Immature natural killer cell (primary cell): ENCODE measurements at places on chromosomes 4 and X.

DNA sequence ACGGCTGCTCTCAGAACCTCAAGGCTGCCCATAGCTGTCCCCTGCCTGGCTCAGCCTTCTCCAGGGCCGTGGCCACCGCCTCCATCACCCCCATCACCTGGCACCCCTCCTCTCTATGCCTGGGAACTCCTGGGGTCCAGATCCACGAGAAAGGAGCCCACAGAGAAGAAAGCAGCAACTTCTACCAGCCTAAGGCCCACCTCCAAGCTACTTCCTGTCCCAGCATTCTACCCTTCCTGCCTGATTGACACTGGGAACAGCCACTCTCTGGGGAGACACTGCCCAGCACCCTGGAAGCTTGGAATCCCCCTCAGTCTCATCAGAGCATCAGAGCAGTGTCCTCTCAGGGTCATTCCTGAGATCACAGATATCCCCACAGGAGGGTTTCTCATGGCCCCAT lies 36.9 kb upstream of the PROM1 start:
- DNase-seq, result no peak

- no peak for DNase-seq
These were observed 45.6 kb upstream of the PABPC5 start for GRCh38 chrX:91389026-91389425.

GRCh38 chrX:128728943-128729342 lies 676.7 kb upstream of the ACTRT1 start:
- no peak for DNase-seq

DNA sequence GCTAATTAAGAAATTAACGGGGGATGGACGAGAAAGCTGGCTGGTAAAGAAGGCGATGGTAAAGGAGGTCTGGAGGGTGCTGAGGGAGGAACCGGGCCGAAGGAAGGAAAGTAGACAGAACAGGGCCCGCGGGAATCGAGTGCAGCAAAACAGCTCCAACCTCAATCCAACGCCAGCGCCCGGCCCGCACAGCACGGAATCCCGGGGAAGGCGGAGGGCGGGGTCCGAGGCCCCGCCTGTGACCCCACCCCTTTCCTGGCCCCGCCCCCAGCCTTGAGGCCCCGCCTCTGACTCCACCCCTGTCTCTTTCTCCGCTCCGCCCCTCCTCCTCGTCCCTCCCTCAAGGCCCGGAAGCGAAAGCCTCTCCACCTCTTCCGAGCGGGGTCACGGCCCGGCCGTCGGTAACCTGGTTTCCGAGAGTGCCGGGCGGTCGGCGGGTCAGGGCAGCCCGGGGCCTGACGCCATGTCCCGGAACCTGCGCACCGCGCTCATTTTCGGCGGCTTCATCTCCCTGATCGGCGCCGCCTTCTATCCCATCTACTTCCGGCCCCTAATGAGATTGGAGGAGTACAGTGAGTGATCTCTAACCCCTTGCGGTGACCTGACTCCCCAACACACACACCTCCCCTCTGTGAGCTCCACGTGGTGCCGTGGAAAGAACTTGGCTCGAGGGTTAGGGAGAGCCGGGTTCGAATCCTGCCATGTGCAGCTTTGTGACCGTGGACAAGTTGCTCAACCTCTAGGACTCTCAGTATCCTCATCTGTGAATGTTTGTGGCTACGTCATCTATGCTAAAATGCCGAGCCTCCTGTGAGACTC lies at the start of gene SMIM20:
TSS of gene SMIM20 (plus strand) at position 370 of the 819 bp plus-strand sequence. CDS start at position 464, 94 bp downstream.
- peak; percentile 89 for DNase-seq

- no peak for DNase-seq
These were observed 554.2 kb downstream of the GABRG1 start for GRCh38 chr4:45569619-45570018.
